ENCODE measurements at places on chromosomes 1 and 21.

DNA sequence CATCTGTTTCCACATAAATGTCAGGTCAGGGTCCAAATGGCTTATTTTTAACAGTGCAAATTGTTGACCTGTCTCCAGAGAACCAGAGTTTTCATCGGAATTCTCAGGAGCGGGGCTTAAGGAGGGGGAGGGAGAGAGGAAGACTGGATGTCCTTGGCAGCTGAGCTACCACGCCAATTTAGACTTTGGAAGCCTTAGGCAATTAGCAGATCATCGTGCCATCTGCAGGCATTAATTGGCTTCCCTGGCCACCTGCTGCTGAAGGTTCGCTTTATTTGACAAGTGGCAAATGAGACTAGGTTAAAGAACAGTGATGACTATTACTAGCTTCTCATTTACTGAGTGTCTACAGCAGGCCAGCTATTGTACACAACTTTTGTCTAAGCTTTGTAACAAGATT, 43.7 kb downstream of the HLX start:
- no peak for DNase-seq

- DNase-seq: no peak
Observed at GRCh38 chr21:16570171-16570570, 840.4 kb downstream of the USP25 start.

- no peak for DNase-seq
Observed at GRCh38 chr1:175463853-175464252, 271.3 kb upstream of the KIAA0040 start.

GRCh38 chr1:157497987-157498735, 54.2 kb downstream of the FCRL5 start:
- DNase-seq: no peak

- peak; percentile 85 for DNase-seq
Observed at GRCh38 chr1:19577036-19577435, 67.1 kb upstream of the NBL1 start.

DNA sequence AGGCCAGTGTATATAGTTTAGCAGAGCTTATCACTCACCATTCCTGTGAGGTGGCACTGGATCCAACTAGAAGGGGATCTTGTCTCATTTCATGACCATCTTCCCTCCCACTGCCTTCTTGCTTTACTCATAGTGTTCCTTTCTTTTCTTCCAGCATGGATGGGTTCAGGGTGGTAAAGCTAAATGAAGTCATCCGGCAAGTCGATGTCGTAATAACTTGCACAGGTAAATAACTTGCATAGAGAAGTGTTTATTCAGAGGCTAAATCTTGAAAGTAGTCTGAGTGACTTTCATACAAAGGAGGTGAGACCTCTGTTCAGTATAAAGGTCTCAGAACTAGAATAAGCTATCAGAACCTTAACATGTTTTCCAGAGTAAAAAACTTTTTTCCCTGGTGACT, 16.6 kb upstream of the STRIP1 start:
- DNase-seq: no peak

- DNase-seq: no peak
Observed at GRCh38 chr21:35682904-35683549, 377.3 kb downstream of the SETD4 start.

DNA sequence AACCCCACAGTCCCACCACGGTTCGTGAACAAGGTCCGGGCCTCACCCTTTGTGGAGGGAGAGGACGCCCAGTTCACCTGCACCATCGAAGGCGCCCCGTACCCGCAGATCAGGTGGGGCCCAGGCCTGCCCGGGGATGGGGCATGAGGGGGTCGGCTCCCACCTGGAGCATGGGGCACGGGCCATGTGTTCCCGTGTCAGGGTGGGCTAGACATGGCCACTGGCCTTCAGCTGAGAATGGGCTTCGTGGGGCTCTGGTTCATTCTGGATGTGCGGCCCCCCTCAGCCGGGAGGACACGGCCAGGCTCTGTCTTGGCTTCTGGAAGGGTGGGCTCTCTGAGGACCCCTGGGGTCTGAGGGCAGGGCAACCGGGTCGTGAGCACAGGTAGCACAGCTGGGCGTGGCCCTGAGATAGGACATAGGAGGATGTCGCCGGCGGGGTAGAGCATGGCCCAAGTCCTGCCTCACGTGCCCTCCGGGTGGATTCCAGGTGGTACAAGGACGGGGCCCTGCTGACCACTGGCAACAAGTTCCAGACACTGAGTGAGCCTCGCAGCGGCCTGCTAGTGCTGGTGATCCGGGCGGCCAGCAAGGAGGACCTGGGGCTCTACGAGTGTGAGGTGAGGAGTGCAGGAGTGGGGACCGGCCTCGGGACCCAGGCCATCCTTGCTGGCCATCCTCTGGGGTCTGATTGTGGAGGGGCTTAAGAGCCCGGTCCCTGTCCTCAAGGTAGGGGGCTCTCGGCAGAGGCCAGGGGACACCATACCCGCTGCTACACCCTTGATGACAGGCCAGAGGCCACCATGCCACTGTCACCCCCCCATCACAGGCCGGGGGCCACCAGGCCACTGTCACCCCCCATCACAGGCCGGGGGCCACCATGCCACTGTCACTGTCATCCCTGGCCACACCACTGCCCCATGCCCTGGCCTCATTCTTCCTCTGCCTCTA, 55.5 kb downstream of the TRIM11 start:
- no peak for DNase-seq

- peak; percentile 27 for DNase-seq
Observed at GRCh38 chr1:167752219-167752985, 30.6 kb downstream of the MPZL1 start.

Data from fibroblast of skin of abdomen (primary cell).